ENCODE measurements at places on chromosomes 7 and 10.

GRCh38 chr10:29332061-29332760, 43.3 kb downstream of the LYZL1 start:
- DNase-seq: no peak

- no peak for DNase-seq
Measured at GRCh38 chr7:89772276-89772675, 382.0 kb upstream of the STEAP1 start.

DNA sequence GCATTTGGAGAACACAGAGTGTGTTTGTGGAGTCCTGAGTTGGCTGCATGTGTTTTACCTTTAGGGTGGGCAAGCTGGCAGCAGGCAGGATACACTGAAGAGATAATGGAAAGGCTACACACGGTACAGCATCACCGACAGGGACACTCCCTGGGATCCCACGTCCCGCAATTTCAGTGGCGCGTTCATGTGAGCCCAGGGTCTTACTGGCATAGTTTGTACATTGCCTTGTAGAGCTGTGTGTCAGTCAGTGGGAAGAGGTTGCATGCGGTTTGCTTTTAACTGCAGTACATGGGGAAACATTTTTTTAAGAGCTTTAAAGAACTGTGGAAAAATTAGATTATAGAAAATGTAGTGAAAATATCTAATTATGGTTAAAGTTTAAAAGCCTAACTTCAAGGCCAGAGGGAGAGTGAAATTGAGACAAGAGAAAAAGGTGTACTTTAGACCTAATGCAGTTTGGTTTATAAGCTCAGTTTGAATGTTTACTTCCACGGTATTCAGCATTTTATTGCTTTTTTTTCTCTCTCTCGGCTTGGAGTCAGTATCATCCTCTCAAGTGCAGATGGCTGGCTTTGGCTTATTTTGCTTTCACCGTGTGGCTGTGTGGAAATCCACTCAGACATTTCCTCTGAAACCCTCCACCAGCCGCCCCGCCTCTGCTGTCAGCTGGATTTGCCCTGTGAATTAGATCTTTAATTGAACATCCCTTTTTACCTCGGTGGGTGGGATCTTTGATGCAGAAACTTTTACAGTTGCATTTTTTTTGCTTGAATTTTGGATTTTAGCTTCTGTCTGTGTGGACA, 364.2 kb upstream of the COBL start:
- no peak for DNase-seq

GRCh38 chr10:99235658-99236626, at the start of gene HPSE2:
TSS of gene HPSE2 (minus strand) at chr10:99235852.
- DNase-seq: no peak

- DNase-seq: no peak
Measured at GRCh38 chr7:30102281-30102680, 32.5 kb upstream of the MTURN start.

DNA sequence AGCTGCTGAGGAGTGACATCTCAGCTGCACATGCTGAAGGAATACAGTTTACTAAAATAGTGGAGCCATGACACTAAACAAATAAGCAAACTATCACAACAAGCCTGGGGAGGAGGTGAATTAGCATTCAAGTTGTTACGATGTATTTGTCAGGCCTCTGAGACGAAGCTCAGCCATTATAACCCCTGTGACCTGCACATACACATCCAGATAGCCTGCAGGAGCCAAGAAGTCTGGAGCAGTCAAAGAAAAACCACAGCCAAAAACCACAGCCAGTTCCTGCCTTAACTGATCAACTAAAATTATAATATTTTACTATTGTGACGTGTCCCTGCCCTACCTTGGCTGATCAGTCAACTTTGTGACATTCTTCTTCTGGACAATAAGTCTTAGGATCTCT, 68.6 kb downstream of the NSUN6 start:
- no peak for DNase-seq

GRCh38 chr7:121267612-121268011, 61.2 kb upstream of the WNT16 start:
- no peak for DNase-seq

DNA sequence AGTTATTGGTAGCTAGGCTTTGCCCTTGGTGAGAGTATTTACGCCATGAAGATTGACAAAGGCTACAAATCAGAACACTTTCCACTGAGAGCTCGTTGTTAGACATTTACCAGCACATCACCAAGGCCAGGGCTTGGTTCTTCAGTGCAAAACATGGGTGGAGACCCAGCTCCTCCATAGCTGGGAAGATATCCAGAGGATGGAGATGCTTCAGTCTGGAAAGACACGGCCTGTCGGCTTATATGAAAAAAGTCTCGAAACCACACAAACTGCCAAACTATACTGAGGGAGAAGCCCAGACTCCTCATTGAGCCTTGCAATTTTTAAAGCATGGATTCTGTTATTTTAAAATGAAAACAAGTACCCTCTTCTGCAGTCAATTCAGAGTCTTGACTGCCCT, 83.4 kb upstream of the ANLN start:
- DNase-seq: no peak

DNA sequence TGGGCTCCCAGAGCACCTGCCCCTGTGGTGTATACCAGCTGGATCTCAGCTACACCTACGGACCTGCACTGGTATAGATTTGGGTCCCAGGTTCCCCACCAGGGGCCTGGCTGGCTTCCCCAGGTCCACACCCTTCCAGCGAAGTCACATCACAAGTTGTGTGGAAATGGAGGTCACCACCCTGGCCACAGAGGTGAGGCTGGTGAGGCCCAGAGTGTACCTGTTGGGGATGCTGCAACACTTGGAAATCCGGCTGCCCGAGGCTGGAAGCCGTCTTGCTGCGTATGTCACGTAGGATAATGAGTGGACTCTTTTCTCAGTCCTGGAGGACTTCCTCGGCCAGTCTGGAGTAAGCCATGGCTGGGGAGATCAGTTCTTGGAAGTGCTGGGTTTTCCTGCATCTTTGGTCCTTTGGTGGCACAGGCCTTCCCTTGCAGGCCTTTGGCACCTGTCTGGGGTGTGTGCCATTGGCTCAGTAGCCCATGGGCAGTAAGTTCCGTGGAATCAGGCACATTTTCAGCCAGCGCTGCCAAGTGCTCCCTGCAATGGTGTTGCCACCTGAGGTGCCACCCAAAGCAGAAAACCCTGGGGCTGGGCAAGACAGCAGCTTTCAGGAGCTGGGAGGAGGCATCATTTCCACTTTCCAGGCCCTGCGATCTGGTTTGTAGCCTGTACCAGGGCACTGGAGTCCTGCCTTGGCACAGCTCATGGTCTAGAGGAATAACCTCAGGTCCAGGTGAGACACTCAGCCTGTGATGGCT, 97.9 kb downstream of the LHPP start:
- DNase-seq: no peak

DNA sequence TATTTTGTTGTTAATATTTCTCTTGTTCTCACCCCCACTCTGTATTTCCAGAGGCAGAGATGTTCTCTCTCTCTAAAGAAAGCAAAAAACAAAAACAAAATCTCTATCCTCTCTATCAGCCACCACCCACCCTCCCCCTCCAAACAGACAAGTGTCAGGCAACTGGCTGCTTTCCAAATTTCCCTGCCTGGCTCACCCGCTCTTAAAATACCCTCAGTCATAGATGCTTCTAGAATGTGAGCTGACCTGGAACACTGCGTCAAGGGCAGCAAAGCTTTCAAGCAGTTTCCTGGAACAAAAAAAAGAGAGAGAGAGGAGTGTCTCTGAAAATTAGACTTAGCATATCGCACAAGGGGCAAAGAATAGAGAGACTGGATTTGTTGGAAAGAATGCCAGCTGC, 341.0 kb upstream of the ZMIZ1 start:
- DNase-seq: no peak

DNA sequence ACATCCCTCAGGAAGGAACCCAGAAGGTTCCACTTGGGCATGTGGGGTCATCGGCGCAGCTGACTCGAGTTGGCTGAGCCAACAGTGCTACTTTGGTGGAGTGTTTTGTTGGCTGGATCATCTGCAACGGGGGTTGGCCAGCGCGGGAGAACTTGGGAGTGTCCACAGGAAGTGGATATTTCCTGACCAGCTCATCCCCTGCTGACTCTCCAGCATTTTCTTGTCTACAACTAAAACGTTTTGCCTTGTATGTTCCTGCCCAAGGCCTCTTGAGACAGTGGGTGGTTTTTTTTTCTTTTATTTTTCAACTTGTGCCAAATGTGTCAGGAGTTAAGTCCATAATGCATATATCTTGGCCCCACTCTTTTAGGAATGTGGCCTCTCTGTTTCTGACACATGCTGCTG, 208.6 kb downstream of the ZNF365 start:
- no peak for DNase-seq

DNA sequence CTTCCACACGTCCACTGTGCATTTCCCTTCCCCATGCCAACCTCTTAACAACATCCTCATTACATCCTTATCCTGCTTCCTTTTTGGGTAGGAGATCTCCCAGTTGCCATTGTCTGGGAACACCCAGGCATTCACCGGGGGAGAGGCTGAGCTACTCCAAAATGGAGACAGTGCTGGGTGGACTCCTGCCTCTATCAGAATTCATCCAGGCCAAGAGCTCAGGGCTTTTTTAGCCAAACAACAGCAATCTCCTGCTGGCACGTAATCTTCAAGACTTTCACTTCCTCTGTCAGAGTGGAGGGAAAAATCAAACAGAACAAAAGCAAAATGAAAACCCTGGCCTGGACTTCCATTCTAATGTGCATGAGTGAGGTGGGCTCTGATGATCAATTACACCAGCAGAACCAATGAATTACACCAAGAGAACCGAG, 245.0 kb downstream of the PRPF18 start:
- no peak for DNase-seq

- no peak for DNase-seq
Measured at GRCh38 chr10:92238586-92239098, 52.2 kb downstream of the CPEB3 start.

- DNase-seq: no peak
Measured at GRCh38 chr10:68231817-68232251, at the start of gene ATOH7. TSS of gene ATOH7 (minus strand) at chr10:68232113. CDS start at chr10:68231677, 436 bp downstream.

DNA sequence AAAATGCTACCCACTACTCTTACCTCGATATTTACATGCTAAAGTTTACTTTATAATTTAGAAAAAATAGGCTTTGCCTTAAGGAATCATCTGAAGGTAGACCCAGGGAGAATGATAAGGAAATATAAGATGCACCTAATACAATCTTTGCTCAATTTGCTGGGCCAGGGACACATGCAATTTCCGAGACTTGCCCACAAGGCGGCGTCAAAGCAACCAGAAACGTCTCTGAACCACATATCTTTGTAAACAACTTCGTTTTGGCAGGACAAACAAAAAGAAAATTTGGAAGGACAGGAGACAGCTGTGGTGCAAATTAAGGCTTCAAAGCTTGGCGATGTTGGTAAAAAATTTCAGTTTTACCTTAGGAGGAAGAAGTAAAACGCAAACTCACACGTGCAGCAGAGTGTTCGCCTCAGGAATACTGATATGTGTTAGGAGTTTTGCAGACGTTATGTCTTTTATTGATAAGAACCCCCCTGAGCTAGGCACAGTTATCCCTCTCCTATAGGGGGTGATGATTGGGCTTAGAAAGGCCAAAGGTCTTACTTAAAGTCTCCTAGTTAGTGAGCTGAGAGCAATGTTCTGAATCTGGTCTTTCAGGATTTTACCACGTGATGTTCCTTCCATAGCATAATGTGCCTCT, 134.3 kb downstream of the PRKCQ start:
- peak; percentile 75 for DNase-seq

GRCh38 chr7:106177738-106178592, 65.9 kb upstream of the SYPL1 start:
- DNase-seq: no peak

DNA sequence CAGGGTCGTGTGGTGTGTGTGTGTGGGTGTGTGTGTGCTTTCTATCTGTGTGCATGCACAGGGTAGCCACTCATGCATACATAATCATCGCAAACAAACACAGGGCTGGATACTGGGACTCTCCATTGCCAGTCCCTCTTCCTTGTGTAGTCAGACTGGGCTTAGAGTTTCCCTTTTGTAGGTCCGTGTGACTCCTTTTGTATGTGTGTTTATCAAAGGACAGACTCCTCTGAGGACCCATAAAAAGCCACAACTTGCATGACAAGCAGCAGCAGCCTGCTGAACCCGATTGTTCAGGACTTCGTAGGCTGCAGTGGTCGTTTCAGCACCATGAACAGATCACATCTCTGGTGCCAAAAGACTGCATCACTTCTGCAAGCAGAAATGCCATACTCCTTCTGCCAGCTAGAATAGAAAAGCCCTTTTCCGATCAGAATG, 895 bp downstream of the VSTM2A start:
- no peak for DNase-seq

DNA sequence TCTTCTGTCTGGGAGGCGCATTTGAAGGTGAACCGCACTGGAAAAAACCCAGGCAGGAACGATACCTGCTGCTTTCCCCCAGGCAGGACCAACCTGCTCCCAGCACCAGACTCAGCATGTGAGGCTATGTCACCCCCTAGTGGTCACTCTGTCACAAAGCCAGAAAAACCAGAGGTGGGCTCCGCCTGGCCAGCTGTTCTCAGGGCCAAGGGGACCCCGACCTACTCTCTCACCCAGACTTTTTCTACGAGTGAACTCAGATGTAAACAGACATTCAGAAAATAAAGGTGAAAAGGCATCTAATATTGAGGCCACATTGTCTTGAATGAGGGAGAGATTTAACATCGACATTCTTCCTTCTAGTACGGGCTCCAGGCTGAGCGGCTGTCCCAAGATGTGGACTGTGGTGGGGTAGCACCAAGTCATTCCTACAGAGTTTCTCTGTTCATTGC, 117.3 kb downstream of the PRKAG2 start:
- peak; percentile 68 for DNase-seq

DNA sequence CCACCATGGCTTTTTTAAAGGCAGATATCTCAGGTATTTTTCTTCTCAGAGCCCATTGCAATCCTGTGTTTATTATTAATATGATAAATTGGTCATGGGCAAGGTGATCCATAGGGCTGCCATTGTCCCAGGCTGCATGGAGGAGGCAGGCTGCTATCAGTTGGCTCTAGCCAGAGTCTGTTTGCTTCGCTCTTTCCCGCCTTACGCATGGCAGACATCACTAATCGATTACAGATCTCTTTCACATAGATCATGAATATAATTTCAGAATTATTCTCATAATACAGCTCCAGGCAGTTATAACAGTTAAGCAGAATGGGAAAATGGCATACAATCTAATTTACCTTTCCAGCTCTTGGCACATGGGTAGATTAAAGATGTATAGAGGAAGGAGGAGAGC, 30.4 kb upstream of the HABP2 start:
- DNase-seq: no peak
